ENCODE measurements at places on chromosomes 11 and 22.
A peak's percentile ranks its signal among the peaks of the same experiment; 100 is the strongest.

- no peak for DNase-seq
Observed at GRCh38 chr11:65436412-65437032, 13.9 kb downstream of the NEAT1 start.

GRCh38 chr11:59204746-59205145 lies 8.0 kb downstream of the MPEG1 start:
- DNase-seq = no peak

GRCh38 chr11:107271425-107271824 lies 186.2 kb downstream of the CWF19L2 start:
- no peak for DNase-seq

GRCh38 chr11:11149671-11150459 lies 203.2 kb downstream of the CSNK2A3 start:
- no peak for DNase-seq

- DNase-seq = no peak
Observed at GRCh38 chr22:42544686-42545085, 9.1 kb upstream of the SERHL2 start.

DNA sequence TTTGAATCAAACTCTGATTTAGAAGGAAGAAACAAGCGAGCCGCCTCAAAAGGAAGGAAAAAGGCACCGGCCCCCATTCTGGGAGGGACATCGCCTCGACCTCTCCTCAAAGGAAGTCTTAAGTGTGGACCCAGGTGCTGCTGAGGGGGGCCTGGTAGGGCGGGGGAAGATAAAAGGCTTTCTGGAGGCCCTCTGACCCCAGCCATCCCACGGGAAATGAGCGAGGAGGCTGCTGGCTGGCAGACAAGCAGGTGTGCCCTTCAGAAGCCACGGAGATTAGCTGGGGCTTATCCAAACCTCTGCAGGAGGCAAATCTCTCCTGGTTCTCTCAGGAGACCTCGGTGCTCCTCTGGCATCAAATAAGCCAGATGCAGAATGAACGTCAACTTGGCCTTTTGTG lies 171.4 kb upstream of the BLID start:
- DNase-seq = no peak

GRCh38 chr11:99370549-99371216 lies 349.9 kb downstream of the CNTN5 start:
- DNase-seq = no peak

- DNase-seq = no peak
Observed at GRCh38 chr11:68974421-68975194, 6.2 kb downstream of the MRGPRD start.

DNA sequence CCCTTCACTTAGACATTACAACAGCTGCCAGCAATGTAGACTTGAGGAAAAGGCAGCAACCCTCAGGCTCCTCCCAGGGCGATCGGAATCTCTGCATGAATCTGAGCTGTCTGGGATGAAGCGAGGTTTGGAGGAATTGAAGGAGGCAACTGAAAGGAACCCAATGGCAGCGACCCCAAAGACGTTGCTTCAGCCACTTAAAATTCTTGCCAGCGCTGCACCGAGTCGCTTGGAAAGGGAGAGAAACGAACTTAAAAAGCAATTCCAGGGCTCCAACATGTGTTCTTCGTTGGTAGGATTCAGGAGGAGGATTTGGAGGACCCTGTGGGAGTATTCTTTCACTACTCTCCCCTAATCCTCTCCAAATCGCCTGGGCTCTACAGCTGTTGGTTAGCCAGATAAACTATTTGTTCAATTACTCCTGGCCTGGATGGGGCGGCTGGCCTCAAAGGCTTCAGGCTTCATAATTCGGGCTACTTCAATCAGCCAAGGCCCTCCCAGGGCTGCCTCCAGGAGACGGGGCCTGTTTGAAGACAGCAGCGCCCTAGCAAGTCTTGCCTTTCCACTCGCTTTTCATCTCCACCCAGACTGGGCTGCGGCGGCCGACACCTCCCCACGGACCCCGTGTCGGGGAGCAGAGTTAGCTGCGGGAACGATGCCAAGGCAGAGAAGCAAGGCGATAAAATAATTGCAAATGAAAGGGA lies 72.4 kb upstream of the TMEM45B start:
- no peak for DNase-seq

- no peak for DNase-seq
Observed at GRCh38 chr11:44096360-44097185, 1.1 kb downstream of the EXT2 start.

DNA sequence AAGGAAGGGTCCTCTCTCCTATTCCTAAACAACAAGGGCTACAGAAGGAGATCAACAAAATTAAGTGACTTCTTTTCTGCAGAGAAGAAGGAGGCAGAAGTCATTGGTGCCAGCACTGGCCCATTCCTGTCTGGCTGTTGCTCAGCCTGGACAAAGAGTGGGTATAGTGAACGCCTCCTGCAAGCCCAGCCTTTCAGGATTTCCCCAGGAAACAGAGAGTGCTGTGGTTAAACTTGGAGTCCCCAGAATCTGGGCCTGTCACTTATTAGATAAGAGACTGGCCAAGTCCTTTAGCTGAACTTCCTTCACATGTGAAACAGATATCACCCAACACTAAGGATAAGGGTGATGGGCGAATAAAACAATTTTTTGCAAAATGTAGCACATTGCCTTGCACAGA lies 10.9 kb downstream of the TST start:
- DNase-seq = no peak

- DNase-seq = no peak
Observed at GRCh38 chr11:69283446-69283845, 10.5 kb upstream of the MYEOV start.

GRCh38 chr11:19530505-19530904 lies 182.1 kb upstream of the NAV2 start:
- no peak for DNase-seq

DNA sequence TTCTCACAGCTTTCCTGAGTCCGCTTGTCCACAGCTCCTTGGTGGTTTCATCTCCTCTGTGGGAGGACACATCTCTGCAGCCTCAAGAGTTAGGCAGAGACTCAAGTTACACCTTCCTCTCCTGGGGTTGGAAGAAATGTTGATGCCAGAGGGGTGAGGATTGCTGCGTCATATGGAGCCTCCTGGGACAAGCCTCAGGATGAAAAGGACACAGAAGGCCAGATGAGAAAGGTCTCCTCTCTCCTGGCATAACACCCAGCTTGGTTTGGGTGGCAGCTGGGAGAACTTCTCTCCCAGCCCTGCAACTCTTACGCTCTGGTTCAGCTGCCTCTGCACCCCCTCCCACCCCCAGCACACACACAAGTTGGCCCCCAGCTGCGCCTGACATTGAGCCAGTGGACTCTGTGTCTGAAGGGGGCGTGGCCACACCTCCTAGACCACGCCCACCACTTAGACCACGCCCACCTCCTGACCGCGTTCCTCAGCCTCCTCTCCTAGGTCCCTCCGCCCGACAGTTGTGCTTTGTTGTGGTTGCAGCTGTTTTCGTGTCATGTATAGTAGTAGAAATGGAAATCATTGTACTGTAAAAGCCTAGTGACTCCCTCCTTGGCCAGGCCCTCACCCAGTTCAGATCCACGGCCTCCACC lies 11.7 kb downstream of the RASD2 start:
- DNase-seq = peak; percentile 60

- no peak for DNase-seq
Observed at GRCh38 chr11:121129362-121130340, 28.6 kb downstream of the TECTA start.

GRCh38 chr11:46513934-46514342 lies 79.9 kb downstream of the AMBRA1 start:
- DNase-seq = no peak

DNA sequence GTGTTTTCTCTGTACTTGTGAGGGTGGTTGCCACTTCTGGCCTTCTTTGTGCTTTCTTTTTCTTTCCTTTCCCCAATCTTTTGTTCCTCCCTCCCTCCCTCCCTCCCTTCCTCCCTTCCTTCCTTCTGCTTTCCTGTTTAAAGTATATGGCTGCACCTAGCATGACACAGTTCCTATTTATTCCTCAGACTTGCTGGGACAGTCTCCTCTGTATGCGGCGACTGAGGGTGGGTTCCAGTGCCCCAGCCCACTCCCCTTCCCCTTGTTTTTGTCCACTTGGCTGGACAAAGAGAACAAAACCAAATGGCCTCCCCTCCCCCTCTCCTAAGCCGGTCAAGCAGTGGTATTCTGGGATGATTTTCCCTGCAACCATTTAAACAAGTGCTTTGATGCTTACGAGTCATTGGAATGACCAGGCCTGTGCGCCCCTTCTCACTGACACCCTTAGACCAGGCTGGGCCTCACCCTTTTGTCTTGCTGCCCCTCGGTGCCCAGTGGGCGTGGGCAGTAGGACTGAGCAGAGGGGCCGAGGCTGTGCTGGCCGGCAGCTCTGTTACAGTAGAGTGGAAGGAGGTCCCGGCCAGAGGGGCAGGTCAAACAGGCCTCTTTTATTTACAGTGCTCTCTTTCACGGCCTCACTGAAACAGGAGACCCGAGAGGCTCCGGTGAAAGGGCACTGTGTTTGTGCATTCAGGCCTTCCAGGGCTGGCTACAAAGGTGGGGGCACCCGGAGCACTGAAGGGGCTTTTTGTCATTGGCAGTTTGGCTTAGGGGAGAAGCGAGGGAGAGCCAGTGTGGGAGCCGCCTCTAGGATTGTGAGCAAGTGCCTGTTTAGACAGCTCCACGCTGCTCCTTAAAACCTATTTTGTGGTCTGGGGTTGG lies 32.2 kb downstream of the ZBTB16 start:
- DNase-seq = no peak

DNA sequence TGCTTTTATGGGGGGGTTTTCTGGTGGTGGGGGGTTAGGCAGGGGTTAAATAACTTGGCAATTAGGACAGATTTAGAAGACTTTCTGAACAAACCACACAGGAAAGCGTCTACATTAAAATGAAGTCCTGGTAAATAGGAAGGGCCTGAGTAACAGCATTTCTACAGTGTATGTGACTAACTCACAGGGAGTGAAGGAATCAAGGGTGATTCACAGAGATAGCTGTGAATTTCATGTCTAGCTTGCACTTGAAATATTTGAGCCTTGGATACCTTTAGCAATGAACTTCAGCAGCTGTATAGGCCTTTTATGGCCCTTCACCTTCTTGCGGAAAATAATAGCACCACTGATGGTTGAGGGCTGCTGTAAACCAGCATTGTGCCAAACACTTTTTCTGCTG lies 26.1 kb upstream of the LDHA start:
- no peak for DNase-seq

DNA sequence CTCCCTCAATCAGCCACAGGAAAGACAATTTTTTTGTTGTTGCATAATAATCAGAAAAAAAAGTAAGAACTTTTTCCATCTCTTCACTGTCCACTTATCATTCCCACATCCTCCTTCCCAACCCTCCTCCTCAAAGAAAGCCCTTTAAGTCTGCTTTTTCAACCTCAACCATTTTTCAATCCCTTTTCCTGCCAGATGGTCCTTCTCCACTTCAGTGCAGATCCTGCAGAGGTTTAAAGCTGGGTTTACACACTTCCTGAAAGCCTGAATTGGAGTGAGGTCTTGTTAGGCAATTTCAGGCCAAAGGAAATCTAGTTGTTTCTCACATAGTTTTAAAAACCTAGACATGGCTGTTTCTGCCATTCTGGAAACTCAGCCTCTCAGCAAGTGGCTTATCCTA lies 78.3 kb downstream of the RPL27A start:
- no peak for DNase-seq

DNA sequence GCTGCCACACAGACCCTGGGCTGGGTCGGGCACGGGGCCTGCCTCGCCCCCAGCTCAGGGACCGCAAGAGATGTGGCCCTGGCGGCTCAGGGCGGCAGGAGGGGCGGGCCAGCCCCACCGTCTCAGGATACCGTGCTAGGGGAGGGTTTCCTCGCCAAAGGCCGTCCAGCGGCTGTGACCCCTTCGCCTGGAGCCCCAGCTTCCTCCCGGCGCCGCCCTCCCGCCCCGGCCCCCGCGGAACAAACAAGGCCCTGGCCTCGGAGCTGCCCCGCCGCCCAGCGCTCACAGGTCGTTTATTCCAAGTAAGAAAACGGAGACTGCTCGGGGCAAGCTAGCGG lies 543 bp upstream of the AP2A2 start:
- no peak for DNase-seq

DNA sequence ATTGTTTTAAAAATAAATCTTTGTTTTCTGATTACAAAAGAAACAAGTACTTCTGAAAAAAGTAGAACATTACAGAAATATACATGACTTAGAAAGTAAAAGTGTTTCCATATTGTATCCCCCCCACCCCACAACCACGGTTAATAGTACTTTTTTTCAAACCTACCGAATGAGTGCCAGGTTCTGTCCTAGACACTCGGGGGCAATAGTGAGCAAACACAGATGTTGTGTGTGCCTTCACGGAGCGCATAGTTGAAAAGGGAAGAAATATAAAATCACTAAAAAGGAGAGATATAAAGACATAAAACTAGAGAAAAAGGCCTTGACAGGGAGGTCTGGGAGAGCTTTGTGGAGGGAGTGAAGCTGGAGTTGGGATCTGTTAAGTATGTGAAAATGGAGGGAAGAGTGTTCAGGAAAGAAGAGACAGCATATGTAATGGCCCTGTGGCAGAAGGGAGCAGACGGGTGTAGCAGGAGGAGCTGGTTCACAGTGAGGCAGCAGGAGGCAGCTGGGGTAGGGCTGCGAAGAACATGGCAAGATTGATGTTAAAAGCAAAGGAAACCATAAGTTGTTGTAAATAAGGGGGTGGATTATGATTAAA lies 42.1 kb upstream of the ALX4 start:
- DNase-seq = no peak

DNA sequence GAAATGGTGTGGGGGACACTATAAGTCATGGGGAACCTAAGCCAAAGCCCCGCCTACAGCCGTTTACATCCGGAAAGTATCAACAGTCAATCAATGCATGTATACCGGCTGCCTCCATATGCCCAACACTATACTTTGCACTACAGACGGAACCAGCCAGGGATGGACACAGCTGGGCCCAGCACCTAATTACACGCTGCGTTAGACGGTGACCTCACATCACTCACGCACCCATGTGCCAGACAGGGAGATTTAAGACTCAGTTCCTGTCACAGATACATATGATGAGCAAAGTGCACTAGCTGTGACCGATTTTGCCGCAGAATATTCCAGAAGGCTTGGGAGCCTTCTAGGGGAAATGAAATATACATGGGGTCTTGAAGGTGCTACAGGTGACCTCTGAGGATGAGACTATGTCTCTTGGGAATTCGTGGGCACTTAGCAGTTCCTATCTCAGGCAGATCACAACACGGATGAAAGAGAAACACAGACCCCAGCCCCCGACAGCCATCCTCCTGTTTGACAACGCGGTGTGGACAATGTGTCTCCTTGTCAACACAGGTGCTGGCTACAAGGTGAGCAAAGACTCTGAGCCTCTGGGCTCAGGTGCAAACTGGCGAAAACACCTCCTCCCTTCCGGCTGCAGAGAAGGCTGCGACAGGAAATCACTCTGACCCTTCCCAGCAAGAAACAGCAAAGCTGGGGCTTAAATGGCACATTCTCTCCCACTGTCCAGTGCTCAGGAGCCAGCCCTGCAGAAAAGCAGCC lies 8.0 kb downstream of the AHNAK start:
- no peak for DNase-seq

- no peak for DNase-seq
Observed at GRCh38 chr11:2168286-2169004, 3.2 kb downstream of the TH start.

DNA sequence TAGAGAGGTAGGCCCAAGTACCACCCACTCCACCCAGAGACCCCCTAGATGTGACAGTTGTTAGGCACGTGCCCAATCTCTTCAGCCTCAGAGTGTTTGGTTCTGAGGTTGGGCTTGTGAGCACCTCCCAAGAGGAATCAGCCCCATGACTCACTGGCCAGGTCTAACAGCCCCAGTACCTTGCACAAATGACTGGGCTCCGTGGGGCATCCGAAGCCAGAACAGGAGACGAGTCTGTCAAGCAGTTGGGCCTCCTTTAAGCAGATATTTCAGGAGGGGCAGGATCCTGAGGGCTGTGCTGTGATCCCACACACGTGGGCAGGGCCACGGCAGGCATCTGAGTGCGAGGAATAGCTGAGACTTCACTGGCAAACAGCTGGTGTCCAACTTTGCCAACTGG lies 29.1 kb upstream of the FGF19 start:
- DNase-seq = no peak

Measured in stimulated activated CD8-positive, alpha-beta memory T cell treated with anti-CD3 and anti-CD28 coated beads, Interleukin-4, amount 100 ng/mL, for 1 hour (primary cell).